ENCODE measurements at places on chromosomes 3 and 15.

DNA sequence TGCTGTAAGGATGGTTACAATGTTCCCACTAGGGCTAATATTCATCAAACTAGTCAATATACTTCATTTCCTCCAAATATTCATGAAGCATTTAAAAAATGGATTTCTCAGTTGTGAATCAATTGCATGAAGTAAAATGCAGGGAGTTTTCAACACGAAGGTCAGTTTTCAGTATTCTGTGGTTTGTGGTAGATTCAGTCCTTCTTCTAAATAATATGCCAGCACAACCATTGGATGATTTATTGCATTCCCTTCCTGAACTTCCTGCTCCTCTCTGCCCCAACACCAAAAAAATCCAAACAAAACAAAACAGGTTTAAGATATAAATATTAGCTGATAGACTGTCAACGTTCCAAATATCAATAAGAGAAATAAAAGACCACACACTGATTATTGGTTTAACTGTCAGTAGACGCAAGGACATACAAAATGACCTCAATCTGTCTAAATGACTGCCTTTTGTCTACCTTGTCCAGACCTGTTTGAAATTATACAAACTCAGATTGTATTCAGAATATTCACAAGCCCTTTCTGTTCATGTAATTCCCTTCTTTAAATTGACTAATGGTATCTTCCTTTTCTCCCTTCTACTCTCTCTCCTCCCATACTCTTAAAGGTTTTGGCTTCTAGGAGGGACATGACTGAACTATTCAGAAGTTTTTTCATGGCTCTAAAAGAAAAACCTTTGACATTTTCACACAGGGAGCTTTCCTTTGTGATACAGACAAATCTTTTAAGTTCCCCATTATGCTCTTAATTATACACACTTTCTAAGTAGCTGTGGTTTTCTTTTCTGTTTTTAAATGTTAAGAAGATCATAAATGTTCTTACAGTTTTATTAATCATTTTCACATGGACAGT lies 92.6 kb upstream of the STT3B start:
- no peak for DNase-seq

GRCh38 chr15:48842501-48842900 lies 31.6 kb upstream of the CEP152 start:
- DNase-seq: no peak

DNA sequence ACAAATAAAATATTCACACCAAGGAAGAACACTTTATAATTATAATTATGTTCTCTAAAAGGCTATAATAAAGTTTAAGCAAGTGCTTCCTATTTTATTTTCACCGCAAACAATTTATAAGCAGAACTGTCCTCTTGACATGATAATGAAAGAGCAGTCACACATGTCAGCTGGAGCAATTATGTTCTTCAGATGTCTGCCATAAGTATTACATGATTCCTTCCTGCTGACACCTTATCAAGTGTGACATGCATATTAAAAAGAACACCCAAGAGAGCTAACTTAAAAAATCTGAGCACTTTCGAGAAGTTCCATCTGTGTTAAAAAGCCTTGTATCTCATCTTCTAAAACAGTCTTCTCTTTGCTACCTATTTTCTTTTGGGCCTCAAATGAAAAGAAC lies 249.5 kb downstream of the SQOR start:
- DNase-seq: no peak

GRCh38 chr3:35737934-35738706 lies 98.8 kb downstream of the ARPP21 start:
- no peak for DNase-seq

GRCh38 chr3:149342413-149343380 lies 9.3 kb upstream of the TM4SF18 start:
- no peak for DNase-seq

- DNase-seq: no peak
Observed at GRCh38 chr3:23624305-23624704, 181.4 kb upstream of the UBE2E1 start.

DNA sequence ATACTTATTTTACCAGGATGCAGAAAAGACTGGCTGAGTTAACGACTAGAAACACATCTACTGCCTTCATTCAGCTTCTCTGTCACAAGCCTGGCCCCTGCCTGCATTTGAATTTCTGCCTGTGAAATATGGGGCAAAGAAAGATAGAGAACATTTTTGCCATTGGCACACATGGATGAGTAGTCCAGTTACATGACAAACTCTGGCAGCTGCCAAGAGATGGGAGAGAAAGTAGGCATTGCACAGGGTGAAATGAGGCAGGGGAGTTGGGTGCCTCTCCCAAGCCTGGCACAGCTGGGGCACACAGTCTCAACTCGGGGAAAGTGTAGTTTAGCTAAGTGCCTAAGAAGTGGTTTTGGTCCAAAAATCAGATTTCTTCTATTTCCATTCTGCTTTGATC lies 24.0 kb downstream of the ANXA2 start:
- no peak for DNase-seq
